ENCODE measurements at places on chromosomes 2 and 18. TPM values are rescaled to one million over a fixed set of nuclear protein-coding genes. Genes with fewer than 3 reads are reported as not detected.

ZEB2 gene
- total RNA-seq, result 19.4 TPM

SERPINB10 gene
- not detected for total RNA-seq

LIMS3 gene
- 3.7 TPM for total RNA-seq

RAX gene
- 0.10 TPM for total RNA-seq

DES gene
- total RNA-seq, result not detected

LRRTM1 gene
- total RNA-seq, result not detected

PSD4 gene
- 272 TPM for total RNA-seq

FARP2 gene
- 14.1 TPM for total RNA-seq

- DNase-seq, result no peak
- H3K36me3 ChIP-seq, result no peaks in the 10 kb centered on the region
- H3K4me1 ChIP-seq, result no peaks in the 10 kb centered on the region
- H3K27ac ChIP-seq, result no peak overlapping the region
These were observed 23.9 kb upstream of the CCDC68 start for GRCh38 chr18:54983041-54983686.

DNA sequence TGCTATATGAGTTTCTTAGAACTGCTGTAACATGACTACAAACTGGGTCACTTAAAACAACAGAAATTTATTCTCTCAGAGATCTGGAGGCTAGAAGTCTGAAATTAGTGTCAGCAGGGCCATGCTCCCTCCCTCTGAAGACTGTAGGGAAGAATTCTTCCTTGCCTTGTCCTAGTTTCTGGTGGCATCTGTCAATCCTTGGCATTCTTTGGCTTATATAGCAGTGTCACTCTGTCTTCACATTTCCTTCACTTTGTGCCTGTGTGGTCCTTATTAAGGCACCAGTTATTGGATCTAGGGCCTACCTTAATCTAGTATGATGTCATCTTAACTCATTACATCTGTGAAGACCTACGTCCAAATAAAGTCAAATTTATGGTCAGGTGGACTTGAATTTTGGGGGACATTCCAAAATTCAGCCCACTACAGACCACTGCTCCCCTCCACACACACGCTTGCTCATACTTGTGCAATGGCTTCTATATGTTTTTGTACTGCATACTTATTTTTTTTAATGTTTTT is 7.6 kb downstream of the ZC3H15 start:
- no peak for DNase-seq
- H3K27me3 ChIP-seq, result no peaks in the 10 kb centered on the region
- H3K36me3 ChIP-seq, result peaks cover 30% of the 10 kb centered on the region
- peaks cover 47% of the 10 kb centered on the region for H3K4me1 ChIP-seq
- H3K27ac ChIP-seq, result no peak overlapping the region
- H3K4me3 ChIP-seq, result no peak overlapping the region

DNA sequence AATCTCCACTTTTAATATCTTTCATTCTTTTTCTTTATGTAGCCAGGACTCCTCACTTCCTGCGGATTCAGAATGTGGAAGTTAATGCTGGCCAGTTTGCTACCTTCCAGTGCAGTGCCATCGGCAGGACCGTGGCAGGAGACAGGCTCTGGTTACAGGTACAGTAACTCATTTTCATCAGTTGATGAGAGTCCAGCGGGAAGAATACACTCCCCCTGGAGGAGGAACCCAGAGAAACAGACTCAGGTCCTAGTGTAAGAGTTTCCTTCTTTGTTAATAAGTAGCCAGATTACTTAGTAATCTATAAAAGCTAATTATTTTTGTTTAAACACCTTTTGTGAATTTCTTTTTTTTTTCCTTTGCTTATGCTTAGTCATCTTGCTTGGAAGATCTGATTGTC is 359.4 kb downstream of the PTPRM start:
- no peaks in the 10 kb centered on the region for H3K27me3 ChIP-seq
- H3K4me1 ChIP-seq, result no peaks in the 10 kb centered on the region
- no peak overlapping the region for H3K4me3 ChIP-seq
- no peak overlapping the region for H3K27ac ChIP-seq

DNA sequence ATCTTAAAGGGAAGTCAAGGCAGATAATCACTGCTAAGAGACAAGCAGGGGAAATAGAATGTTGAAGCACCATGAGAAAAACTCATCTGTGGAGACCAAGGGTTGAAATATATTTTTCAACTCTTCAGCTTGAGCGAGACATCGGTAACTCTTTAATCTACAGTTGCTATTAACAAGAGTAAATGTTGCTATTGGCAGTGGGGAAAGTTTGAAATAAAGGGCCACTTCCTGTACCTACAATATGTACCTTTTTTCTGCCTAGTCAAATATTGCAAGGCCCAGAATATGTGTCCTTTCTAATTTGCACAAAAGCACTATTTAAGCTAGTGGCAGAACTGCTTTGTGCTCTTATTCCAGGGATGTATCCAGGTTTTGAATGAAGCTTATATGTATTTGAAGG is 65.8 kb downstream of the EFEMP1 start:
- no peaks in the 10 kb centered on the region for H3K4me1 ChIP-seq
- H3K27ac ChIP-seq, result no peak overlapping the region
- no peak overlapping the region for H3K4me3 ChIP-seq
- DNase-seq, result no peak

GRCh38 chr2:120358734-120359465 is 13.0 kb downstream of the INHBB start:
- DNase-seq, result no peak
- no peak overlapping the region for H3K27ac ChIP-seq
- H3K36me3 ChIP-seq, result no peaks in the 10 kb centered on the region

DNA sequence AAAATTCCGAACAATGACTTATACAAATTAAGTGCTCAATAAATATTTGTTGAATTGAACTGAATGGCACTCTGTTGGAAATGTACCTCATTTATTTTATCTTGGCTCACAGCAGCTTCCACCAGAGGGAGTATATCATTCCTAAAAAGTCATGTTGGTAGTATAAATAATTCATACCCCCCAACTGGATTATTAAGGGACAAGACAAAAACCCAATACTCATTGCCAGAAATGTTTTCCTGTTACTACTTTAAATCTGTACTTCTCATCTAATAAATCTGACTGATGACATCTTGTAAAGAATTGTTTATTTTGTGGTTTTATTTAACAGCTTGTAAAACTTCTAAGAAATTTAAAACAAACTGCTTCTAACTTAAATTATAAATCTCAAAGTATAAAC is 163.9 kb downstream of the CDH2 start:
- H3K27ac ChIP-seq, result no peak overlapping the region
- DNase-seq, result no peak
- no peaks in the 10 kb centered on the region for H3K36me3 ChIP-seq

DNA sequence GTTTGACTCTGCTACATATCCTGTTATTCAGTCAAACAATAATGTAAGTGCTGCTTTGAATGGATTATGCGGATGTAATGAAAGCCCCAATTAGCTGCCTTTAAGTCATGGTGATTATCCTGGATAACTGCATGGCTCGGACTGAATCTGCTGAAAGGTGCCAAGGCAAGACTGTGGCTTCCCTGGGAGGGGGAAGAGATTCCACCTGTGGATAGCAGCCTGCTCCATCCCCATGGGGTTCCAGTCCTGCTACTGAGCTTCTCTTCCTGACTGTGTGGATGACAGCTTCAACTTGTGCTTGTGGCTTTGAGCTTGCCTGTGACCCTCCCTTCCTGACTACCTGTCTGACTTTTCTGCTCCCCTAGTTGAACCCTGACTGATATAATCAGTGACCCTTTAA is 540.0 kb upstream of the GYPC start:
- no peak overlapping the region for H3K27ac ChIP-seq
- H3K4me1 ChIP-seq, result no peaks in the 10 kb centered on the region
- H3K36me3 ChIP-seq, result no peaks in the 10 kb centered on the region
- H3K27me3 ChIP-seq, result no peaks in the 10 kb centered on the region
- DNase-seq, result no peak

DNA sequence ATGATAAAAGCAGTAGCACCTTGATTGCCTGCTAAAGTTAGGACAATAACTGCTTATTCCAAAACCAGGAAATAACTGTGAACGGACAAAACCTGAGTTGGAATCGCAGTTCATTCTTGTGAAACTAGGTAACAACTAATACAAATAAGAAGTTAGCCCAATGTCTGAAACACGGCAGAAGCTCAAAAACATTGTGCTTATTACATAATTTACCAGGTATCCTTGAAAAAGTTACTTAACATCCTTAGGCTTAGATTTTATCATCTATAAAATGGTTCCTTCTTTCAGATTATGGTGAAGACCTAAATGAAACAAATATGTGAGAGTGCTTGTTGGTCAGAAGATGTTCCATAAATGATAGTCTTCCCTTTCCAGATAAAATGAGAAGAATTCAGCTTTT is 32.4 kb downstream of the RTN4 start:
- no peaks in the 10 kb centered on the region for H3K27me3 ChIP-seq
- peaks cover 2% of the 10 kb centered on the region for H3K36me3 ChIP-seq
- no peak overlapping the region for H3K27ac ChIP-seq
- H3K4me1 ChIP-seq, result peaks cover 4% of the 10 kb centered on the region

- DNase-seq, result no peak
- H3K4me3 ChIP-seq, result no peak overlapping the region
- no peaks in the 10 kb centered on the region for H3K27me3 ChIP-seq
These were observed 426.2 kb downstream of the NCKAP5 start for GRCh38 chr2:133142087-133142486.

GRCh38 chr2:160264308-160264707 is 64.2 kb upstream of the ITGB6 start:
- no peak overlapping the region for H3K4me3 ChIP-seq
- H3K4me1 ChIP-seq, result peaks cover 22% of the 10 kb centered on the region
- H3K27ac ChIP-seq, result no peak overlapping the region
- peaks cover 6% of the 10 kb centered on the region for H3K27me3 ChIP-seq

DNA sequence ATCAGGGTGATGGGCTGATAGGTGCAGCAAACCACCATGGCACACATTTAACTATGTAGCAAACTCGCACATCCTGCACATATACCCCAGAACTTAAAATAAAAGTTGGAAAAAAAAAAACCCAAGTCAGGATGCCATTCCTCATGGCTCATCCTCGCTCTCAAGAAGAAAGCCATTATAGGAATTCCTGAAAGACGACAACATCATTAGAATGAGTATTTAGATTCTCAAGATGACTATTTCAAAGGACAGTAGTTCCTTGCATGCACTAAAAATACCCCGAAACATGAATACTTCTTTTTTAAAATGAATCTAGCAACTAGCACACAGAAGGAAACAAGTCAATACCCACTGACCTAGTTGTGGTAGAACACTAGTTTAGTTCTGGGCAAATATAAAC is 285.8 kb upstream of the REV1 start:
- no peaks in the 10 kb centered on the region for H3K36me3 ChIP-seq
- no peak for DNase-seq
- H3K4me3 ChIP-seq, result no peak overlapping the region
- H3K27me3 ChIP-seq, result no peaks in the 10 kb centered on the region

GRCh38 chr18:12264864-12265263 is 10.7 kb downstream of the CIDEA start:
- H3K36me3 ChIP-seq, result no peaks in the 10 kb centered on the region
- no peak overlapping the region for H3K27ac ChIP-seq
- H3K4me1 ChIP-seq, result no peaks in the 10 kb centered on the region
- H3K27me3 ChIP-seq, result peaks cover 29% of the 10 kb centered on the region
- no peak for DNase-seq
- H3K4me3 ChIP-seq, result no peak overlapping the region

GRCh38 chr2:197088694-197089093 is 162.2 kb upstream of the PGAP1 start:
- H3K27me3 ChIP-seq, result no peaks in the 10 kb centered on the region
- H3K36me3 ChIP-seq, result peaks cover 72% of the 10 kb centered on the region
- H3K27ac ChIP-seq, result no peak overlapping the region

GRCh38 chr2:192559587-192559986 is 364.9 kb upstream of the TMEFF2 start:
- H3K4me3 ChIP-seq, result no peak overlapping the region
- H3K4me1 ChIP-seq, result no peaks in the 10 kb centered on the region
- H3K27ac ChIP-seq, result no peak overlapping the region
- no peaks in the 10 kb centered on the region for H3K36me3 ChIP-seq
- DNase-seq, result no peak
- no peaks in the 10 kb centered on the region for H3K27me3 ChIP-seq

- no peak within 1 kb of the TSS for H3K4me3 ChIP-seq
- peaks cover 1% of the 10 kb centered on the region for H3K36me3 ChIP-seq
- no peak within 1 kb of the TSS for H3K27ac ChIP-seq
- H3K27me3 ChIP-seq, result peaks cover 7% of the 10 kb centered on the region
- peaks cover 9% of the 10 kb centered on the region for H3K4me1 ChIP-seq
These were observed at the start of gene DRC1 for GRCh38 chr2:26401739-26402541. TSS of gene DRC1 (plus strand) at chr2:26401920. CDS start at chr2:26401990, 70 bp downstream.

DNA sequence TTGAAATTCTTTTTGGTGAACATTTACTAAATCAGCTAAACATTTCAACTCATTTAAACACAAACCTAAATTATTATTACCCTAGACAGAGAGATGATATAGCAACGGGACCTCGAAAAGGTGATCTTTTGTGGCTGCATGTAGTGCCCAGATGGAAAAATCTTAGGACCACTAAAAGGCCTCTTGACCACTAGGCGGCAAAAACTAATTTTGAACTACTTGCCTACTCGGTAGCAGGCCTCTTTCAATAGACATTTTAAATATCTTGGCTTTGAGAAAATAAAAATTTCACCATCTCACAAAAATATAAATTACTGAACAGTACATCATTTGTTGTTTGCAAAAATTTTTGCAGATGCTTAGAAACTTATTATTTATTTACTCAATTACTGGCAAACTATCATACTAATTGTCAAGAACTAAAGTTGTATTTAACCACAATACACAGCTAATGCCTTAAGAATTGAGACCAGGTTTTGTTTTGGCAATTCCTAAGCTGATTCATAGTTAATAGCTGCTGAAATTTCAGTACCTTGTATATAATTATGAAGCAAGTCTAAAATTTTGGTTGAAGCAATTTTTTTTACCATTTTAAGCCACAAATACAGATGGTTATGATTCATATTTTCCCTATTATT is 9.4 kb downstream of the COL3A1 start:
- no peaks in the 10 kb centered on the region for H3K36me3 ChIP-seq
- H3K27ac ChIP-seq, result no peak overlapping the region
- no peaks in the 10 kb centered on the region for H3K27me3 ChIP-seq
- H3K4me3 ChIP-seq, result no peak overlapping the region
- DNase-seq, result no peak
- H3K4me1 ChIP-seq, result peaks cover 5% of the 10 kb centered on the region

All from activated CD4-positive, alpha-beta memory T cell treated with anti-CD3 and anti-CD28 coated beads, Interleukin-2, amount 10 ng/mL, durations not matched to agents 7 days and 5 days (primary cell).